ENCODE measurements at places on chromosomes 6 and 20.

GRCh38 chr20:21511850-21512633 lies 1.8 kb downstream of the NKX2-2 start:
- no peak for DNase-seq

DNA sequence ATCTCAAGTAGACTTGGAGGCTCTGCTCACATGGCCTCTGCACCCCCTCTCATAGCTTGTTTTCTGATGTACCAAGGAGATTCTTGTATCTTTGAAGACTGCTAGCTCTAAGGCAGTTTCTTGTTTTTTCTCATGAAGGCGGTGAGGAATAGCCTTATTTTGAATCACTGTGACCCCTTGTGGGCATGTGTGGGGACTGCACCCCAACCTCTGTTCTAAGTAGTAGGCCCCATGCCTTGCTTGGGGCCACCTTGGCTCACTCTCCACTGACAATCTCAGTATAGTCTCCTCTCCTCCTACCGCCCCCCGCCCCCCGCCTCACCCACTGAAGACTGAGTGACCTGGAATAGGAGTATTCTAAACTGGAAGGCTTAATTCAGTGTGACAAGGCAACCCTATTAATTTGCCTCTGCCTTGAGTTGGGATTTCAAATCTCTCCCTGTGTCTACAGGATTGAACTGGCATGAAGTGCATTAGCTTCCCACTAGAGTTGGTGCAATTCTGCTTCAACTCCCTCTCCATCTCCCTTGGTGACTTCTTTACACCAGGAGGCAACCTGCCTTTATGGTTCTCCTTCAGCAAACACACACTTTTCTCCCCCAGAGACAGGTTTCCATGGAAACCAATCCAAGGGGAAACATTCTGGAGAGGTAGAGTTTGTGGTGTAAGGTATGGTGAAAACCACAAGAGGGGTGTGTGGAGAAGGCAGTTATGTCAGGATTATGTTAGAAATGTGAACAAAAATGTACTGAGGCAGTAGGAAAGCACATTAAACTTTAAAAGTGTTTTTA lies 75.4 kb upstream of the ECI2 start:
- peak; percentile 16 for DNase-seq

GRCh38 chr6:101770116-101770515 lies 376.6 kb downstream of the GRIK2 start:
- DNase-seq, result no peak

- no peak for DNase-seq
Observed at GRCh38 chr6:75334266-75335040, 49.9 kb upstream of the TMEM30A start.

DNA sequence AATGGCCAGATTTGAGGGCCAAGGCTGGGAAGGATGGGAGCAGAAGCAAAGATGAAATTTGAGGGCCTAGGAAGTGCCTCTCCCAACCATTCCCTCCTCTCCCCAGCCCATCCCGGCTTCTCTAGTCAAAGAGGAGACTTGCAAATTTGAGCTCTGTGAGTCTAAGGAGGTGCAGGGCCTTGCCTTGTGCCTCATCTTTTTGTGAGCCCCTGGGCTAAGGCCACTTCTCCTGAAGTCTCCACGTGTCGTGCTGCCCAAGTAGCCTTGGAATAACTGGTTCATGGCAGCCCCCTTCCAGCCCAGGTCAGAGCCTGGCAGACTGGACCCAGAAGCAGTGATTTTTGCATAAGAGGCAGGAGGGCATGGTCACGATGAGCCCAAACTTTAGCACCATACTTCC lies 6.7 kb downstream of the PTGIS start:
- no peak for DNase-seq

DNA sequence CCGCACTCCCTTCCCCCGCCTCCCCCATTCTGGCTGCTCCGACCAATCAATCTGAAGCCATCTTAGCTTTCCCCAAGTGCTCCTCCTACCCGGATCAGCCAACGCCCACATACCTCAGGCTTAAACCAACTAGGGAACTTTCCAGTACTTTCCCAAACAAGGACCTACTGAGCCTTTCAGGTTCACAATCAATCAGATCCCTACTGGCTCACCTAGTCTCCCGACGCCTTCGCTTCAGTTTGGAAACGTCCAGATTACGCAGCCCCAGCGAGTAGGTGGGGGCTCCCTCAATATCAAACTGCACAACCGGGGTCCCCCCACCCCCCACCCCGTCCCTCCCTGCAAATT lies 432 bp downstream of the HSPA1L start:
- DNase-seq, result peak; percentile 30

DNA sequence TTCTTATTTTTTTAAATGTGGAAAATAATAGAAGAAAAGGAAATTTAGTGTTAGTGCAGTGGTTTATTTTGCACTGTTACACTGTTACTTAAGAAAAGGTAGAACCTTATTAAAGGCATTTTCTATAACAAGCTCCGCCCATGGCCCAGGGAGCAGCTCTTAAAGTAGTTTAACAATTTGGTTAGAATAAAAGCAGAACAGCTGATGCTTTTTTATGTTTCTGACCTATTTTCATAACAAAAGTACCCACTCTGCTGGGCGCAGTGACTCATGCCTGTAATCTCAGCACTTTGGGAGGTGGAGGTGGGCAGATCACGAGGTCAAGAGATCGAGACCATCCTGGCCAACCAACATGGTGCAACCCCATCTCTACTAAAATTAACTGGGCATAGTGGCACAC lies 32.6 kb downstream of the DSTN start:
- no peak for DNase-seq

- no peak for DNase-seq
Observed at GRCh38 chr6:88566746-88567534, 396.5 kb downstream of the RNGTT start.

DNA sequence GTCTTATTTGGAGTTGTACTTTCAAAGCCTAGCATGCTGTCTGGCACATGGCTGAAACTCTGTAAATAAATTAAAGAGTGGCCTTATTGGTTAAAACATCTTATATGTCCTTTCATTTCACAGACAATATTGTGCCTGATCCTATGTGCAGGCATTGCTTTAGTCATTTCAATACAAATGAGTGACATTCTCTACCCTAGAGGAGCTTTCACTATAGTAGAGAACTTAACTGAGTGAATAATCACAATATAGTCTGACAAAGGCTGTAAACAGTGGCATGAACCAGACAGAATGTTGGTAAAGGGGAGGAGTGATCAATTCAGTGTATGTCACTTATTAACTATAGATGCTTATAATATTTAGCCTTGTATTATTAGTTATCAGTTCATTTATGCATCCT lies 481.8 kb downstream of the TFAP2B start:
- DNase-seq, result no peak

DNA sequence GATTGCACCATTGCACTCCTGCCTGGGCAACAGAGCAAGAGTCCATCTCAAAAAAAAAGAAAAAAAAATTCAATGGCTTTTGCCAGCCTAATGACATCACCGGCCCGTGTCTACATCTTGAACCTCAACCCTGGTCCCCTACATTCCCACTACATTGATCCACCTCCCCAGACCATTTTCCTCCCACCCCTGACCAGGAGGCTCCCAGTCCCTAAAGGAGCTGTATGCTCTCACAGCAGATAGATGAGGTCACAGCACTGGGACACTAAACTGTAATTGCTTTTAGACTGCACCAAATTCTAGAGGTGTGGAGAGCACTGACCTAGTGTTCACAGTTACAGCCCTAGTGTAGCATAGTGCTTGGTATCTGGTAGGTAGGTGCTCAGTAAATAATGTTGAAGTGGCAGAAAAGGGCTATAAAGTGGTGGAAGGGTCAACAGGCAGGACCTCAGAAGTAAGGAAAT lies 10.7 kb downstream of the TGIF2 start:
- no peak for DNase-seq

GRCh38 chr6:89731924-89732567 lies 87.5 kb downstream of the MDN1 start:
- no peak for DNase-seq

DNA sequence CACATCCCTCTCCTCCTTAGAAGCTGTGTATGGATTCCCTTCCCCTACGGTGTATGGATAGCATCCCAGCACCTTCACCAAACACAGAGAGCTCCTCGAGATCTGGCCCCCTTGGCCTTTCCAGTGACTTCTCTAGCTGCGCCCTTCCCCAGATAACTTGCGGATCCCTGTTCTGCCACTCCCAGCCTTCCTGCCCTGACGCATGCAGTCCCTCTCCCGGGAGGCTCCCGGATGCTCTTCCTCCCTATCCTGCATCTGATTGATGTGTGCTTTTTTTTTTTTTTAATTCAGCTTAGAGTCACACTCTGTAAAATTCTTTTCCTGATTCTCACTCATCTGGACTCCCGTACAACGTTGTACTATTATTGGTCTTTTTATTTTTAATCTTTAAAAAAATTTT lies 44.8 kb downstream of the GCNT2 start:
- no peak for DNase-seq

DNA sequence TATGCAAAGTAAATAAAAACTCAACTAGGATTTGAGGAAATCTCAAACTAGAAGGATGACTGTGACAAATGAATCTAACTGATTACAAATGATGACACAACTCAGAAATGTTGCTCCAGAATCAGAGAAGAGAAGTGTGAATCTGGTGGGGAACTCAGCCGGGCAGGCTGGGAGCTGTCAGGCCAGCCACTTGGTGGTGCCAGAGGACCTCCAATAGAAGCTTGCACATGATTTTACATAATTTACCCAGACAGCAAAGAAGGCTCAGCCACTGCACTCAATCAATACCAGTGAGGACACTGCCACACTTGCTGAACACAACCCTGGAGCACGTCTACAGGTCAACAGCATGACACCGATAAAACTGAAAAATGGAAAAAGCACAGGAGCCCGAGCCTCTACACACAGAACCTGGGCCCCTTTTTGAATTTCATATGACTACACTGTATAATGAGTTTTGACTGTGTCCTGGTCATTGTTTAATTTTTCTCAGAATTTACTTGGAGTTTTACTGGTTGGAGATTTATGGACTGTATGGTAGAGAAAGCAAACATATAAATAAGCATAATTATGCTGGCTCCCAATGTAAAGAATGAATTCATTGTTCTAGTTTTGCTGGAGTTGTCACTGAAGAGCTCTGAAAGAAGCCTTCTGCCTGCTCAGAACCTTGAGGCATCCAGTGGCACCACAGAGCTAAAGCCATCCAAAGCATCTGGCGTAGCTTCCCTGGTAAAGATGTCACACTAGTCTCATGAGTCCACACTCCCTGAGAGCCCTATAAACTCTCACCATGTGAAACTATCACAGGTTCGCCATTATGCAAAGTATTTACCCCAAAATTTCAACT lies 296.5 kb downstream of the THBS2 start:
- no peak for DNase-seq

GRCh38 chr6:219019-219570 lies 73.2 kb upstream of the DUSP22 start:
- no peak for DNase-seq

DNA sequence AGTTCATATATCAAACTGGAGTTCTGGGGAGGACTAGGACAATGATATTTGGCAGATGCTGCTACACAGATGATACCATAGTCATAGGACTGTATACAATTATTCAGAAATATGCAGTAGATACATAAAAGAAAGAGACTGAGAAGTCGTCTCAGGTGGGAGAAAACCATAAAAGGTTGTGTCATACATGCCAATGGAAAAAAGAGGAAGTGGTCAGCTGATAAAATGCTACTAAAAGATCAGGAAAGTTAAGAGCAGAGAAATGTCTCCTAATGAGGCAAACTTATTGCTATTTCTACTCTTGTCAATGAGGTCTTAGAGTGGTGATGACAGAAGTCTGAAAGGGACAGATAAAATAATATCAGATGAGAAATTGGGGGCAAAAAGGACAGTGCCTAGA lies 407.6 kb downstream of the COL12A1 start:
- DNase-seq, result no peak

DNA sequence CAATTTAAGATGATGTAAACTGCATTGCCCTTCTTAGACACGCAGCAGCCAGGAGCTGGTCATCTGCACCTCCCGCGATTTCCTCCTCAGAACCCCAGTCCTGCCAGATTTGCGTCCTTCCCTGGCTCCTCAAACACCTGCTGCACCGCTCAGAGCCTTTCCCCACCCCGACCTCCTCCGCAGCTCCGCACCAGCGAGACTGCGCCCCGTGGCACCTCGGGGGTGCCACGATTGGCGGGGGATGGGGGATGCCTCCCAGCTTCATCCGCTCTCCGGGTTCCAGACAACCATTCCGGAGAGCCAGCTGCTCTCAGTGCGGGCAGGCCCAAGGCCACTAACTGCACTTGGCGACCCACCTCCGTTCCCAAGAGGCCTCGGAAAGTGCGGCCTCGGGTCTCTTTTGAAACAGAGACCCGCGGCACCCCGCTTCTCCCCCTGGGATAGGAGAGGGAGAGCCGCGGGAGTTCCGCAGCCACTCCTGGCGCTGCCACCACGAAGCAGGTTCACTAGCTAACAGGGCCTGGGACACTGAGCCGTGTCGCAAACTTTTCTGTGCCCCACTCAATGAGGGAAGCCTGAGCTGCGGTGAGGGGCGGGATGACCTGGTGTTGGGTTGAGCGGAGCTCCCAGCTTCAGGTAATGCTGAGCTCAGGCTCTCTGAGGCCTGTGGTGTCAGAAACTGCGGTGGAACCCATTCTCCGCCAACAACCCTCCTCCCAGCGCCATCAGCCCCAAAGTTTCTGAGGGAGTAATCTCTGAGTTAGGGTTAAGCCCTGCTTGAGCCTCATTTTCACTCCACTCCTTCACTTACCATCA lies 7.3 kb upstream of the TFAP2A start:
- no peak for DNase-seq

- no peak for DNase-seq
Observed at GRCh38 chr20:18466574-18466893, 296 bp downstream of the DZANK1 start.

- no peak for DNase-seq
Observed at GRCh38 chr6:44222486-44223318, 693 bp upstream of the SLC29A1 start.

- DNase-seq, result no peak
Observed at GRCh38 chr6:143697076-143697800, 19.5 kb downstream of the PHACTR2 start.

GRCh38 chr20:14919501-14920081 lies 582.2 kb upstream of the FLRT3 start:
- DNase-seq, result no peak

DNA sequence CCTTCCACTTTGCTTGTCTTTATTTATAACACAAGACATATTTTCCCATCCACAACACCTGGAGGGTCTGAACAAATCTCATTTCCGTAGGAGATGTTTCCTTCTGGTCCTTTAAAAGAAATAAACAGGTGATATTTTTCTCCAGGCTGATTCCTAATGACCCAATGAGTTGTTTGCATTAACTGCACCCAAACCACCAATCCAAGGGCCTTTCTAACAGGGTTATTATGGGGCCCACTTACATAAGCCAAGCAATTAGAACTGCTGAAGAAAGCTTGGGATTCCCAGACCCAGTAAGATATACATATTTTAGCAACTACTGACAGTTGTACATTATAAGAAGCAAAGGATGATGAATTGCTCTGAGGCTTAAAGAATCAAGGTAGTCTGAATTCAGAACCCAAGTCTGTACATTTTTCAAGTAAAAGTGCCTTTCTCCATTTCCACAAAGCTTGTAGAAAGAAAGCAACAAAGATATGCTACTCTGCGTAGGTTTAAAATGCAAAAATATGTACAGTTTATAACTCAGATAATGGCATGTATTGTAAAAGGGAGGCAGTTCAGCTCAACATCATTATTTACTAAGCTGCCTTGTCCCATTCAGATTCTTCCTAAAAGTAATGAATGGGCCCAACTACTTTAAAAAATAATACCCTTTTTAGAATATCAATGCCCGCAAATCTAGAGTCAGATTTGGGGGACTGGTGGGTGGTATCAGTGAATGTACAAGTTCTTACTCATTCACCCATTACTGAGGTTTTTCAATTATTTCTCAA lies 120.0 kb downstream of the DST start:
- DNase-seq, result no peak

Measured in activated CD4-positive, CD25-positive, alpha-beta regulatory T cell (primary cell).